ENCODE measurements at places on chromosomes 7 and 10. TPM values are rescaled to one million over a fixed set of nuclear protein-coding genes. Genes with fewer than 3 reads are reported as not detected.

The ITPRIP gene
- total RNA-seq, result 9.7 TPM

DNA sequence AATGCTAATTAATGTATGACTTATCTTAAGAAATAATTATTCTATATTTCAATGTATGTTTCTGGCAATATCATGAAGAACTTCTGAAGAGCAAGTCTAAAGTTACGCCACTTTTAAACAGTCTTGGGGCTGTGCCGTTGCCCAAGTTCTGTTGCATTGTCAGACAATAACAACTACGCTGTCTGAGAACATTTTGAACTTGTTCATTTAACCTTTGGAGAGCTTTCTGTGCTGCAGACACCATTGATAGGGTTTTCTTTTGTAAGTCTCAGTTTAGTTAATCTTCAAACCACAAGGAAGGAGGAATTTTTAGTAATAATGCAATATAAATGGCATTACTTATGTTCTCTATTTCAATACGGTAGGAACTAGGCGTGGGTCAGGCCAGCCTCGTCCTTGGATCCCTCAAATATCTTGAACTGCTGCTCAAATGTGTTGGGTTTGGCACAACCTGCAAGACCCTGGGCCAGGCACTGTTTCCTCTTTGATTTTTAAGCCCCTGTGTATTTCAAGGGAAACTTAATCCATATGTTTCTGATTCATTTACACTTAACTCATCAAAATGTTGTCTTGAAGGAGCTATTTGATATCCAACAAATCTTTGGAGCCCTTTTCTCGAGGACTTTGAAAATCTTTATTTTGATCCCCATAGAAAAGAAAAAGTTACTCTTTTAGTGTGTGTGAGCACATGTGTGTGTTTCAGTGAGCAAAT, 215.5 kb downstream of the INHBA start:
- DNase-seq, result no peak

The TMEM270 gene
- total RNA-seq, result not detected

- no peak for DNase-seq
These were observed 64.4 kb upstream of the EBF3 start for GRCh38 chr10:130028465-130028819.

- no peak for DNase-seq
These were observed 59.2 kb downstream of the C10orf90 start for GRCh38 chr10:126611303-126611702.

The TMEM196 gene
- not detected for total RNA-seq

DNA sequence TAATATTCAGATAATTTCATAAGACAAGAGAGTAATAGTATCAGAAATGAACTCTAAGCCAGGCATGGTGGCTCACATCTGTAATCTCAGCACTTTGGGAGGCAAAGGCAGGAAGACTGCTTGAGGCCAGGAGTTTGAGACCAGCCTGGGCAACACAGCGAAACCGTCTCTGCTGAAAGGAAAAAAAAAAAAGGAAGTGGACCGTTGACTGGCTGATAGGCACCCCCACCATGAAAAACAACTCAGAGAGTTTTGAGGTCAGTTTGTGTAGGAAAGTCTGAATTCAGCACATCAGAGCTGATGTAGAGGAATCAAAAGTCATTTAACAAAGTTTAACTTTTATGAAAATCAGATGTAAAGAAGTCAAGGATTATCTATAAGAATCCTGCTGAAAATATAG, 63.2 kb upstream of the AMPH start:
- no peak for DNase-seq
